Activated CD8-positive, alpha-beta memory T cell treated with anti-CD3 and anti-CD28 coated beads, Interleukin-2, amount 10 ng/mL, durations not matched to agents 7 days and 5 days (primary cell): ENCODE measurements at places on chromosomes 2 and 18. TPM values are rescaled to one million over a fixed set of nuclear protein-coding genes. Genes with fewer than 3 reads are reported as not detected.

EMILIN1 gene
- total RNA-seq, result 0.79 TPM

PRSS56 gene
- not detected for total RNA-seq

FBXO36 gene
- total RNA-seq, result 1.4 TPM

AQP4 gene
- total RNA-seq, result not detected

SLC11A1 gene
- 0.18 TPM for total RNA-seq

MYO3B gene
- total RNA-seq, result 0.38 TPM

ABCG8 gene
- total RNA-seq, result not detected

TGFA gene
- not detected for total RNA-seq

ADRA2B gene
- total RNA-seq, result 0.15 TPM
